Right lobe of liver (tissue), 6 donors: ENCODE measurements at places on chromosomes 7 and 10. TPM values are rescaled to one million over a fixed set of nuclear protein-coding genes. Genes with fewer than 3 reads are reported as not detected.

DNA sequence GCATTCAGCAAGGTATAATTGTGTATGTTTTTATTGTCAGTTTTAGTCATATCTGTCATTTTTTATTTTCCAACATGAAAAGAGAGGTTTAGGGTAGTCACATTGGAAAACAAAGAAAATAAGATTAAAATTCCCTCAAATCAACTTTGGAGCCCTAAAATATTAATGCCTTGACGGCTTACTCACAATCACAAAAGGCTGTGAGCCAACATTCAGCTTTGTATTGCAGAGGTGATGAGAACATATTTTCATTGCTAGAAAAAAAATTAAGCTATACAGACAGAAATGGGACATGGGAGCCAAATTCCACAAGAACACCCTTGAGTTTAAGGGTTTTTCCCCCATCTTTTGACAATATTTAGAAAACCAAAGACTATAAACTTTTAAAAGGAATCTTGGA is 30.2 kb downstream of the CALD1 start:
- no peaks in the 10 kb centered on the region for H3K4me1 ChIP-seq
- no peak overlapping the region for H3K4me3 ChIP-seq
- DNase-seq = no peak

DNA sequence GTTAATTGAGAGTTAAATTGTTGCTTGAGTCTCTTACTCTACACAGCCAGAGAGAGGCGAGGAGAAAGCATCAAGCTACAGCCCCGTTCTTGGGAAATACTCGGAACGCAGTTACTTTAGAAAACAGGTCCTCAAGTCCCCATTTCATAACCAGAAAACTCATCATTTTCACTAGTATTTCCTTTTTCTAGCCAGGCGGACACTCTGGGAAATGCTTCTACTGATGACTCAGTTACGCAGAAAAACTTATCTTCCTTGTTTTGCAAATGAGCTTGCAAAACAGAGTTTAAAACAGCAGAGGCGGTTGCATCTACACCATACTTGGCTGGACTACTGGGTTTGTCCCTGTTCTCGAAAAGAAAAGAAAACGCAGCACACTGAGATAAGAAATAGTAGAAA is 111.4 kb upstream of the FGFR2 start:
- H3K27me3 ChIP-seq = no peaks in the 10 kb centered on the region
- no peaks in the 10 kb centered on the region for H3K4me1 ChIP-seq
- no peaks in the 10 kb centered on the region for H3K36me3 ChIP-seq
- H3K27ac ChIP-seq = no peak overlapping the region
- no peak overlapping the region for H3K4me3 ChIP-seq
- no peak for DNase-seq

- H3K4me1 ChIP-seq = no peaks in the 10 kb centered on the region
- H3K27ac ChIP-seq = no peak overlapping the region
- no peaks in the 10 kb centered on the region for H3K27me3 ChIP-seq
- no peak overlapping the region for H3K4me3 ChIP-seq
Observed at GRCh38 chr7:69781412-69781846, 183.2 kb downstream of the AUTS2 start.

DNA sequence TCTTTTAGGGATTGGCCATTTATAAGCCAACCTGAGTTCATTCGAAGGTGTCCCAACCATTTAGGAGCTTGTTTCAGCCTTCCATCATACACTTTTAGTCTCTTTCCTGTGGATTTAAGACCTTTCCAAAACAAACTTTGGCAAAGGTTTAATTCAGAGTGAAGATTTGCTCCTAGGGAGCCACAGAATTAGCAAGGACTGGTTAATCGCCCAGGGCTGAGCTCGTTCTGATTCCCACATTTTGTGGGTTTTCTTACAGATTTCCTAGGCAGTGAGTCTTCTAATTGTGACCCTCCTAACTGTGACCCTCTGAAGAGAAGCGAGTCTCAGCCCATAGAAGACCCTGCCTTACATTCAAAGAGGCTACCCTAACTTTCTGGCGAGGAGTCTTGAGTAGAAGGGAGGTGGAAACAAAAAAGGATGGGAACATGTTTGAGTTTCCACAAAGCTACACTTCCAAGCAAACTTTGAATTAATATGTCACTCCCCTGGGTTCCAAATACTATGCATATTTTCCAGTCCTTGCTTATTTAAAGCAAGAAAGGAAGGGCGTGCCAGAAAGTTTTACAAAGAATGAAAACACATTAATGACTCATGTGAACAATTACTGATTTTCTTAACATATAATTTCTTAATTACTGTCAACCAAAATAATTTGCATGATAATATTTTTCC is 118.3 kb downstream of the ARID5B start:
- DNase-seq = no peak
- H3K27me3 ChIP-seq = no peaks in the 10 kb centered on the region
- no peaks in the 10 kb centered on the region for H3K36me3 ChIP-seq
- H3K4me1 ChIP-seq = no peaks in the 10 kb centered on the region

The BUD31 gene
- 35.6 TPM for total RNA-seq

The BZW2 gene
- total RNA-seq = 25.3 TPM

The LRRD1 gene
- total RNA-seq = not detected

The CYP17A1 gene
- total RNA-seq = 4.2 TPM

The CHAT gene
- total RNA-seq = not detected

The CYP2C19 gene
- 257 TPM for total RNA-seq
